Activated CD4-positive, alpha-beta T cell treated with anti-CD3 and anti-CD28 coated beads, Interleukin-2, amount 50 U/mL, for 1 hour (primary cell): ENCODE measurements at places on chromosomes 5 and 9.
A peak's percentile ranks its signal among the peaks of the same experiment; 100 is the strongest.

GRCh38 chr9:25700430-25700829, 22.2 kb upstream of the TUSC1 start:
- no peak for DNase-seq

GRCh38 chr9:107989099-107989498, 499.5 kb upstream of the KLF4 start:
- DNase-seq, result no peak

- no peak for DNase-seq
Observed at GRCh38 chr5:38381361-38381760, 123.0 kb downstream of the EGFLAM start.

GRCh38 chr5:88691230-88691582, 191.8 kb downstream of the MEF2C start:
- no peak for DNase-seq

GRCh38 chr9:124500796-124501611, 6.2 kb downstream of the NR5A1 start:
- no peak for DNase-seq

DNA sequence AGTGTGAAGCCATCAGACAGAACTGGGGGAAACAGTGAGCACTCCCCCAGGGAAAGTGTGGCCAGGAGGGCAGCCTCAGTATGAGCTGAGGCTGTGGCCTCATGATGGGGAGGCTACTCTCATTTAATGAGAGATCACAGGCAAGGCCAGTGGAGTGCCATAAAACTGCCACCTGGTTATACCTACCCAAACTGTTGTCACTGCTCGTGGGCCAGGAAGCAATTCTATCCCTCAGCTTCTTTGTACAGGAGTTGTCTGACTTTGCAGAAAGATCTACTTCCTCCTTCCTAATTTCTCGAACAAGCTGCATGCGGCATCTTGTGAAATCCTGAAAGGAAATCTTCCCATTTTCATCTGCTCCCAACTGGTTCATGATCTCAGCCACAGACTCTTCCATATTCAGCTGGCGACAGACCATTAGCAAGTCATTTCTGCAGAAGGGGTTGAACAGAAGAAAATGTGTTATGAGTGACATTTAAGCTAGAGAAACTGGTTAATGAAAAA, 50.0 kb downstream of the TSSK1B start:
- no peak for DNase-seq

GRCh38 chr9:72551306-72551705, 29.9 kb downstream of the TMC1 start:
- no peak for DNase-seq

- DNase-seq, result no peak
Observed at GRCh38 chr5:40616781-40617180, 62.9 kb upstream of the PTGER4 start.

DNA sequence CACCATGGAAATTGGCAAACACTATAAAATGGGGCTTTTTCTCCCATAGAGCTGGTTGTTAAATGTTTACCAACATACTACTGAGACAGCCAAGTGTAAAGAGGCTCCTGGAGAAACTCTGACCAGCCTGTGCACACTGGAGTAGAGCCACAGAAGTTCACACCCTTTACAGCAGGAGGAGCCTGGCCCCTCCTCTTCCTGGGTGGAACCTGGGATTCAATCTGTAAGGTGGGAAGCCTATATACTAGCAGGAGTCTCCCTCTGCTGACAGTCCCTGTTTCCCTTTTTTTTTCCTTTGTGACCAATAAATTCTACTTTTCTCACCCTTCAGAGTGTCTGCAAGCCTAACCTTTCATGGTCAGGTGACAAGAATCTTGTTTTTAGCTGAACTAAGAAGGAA, 10.4 kb upstream of the SLC30A5 start:
- no peak for DNase-seq

- no peak for DNase-seq
Observed at GRCh38 chr5:178422400-178422775, 167.8 kb downstream of the COL23A1 start.

DNA sequence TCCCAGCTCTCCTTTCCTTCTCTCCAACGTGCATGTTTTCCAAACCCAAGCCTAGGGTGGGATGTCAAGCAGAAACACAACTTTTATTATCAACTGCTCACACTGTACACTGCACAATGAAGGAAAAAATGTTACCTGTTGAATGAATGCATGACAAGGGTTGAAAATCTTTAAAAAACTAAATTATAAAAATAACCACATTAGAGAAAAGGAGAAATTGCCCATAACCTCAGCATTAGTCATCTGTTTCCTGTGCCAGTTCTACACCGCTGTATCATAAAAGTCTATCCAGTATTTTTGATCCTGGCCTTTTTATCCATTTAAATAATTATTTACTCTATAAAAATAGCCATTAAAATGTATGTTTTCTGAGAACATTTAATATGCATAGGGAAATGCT, 101.1 kb downstream of the APBA1 start:
- DNase-seq, result no peak

DNA sequence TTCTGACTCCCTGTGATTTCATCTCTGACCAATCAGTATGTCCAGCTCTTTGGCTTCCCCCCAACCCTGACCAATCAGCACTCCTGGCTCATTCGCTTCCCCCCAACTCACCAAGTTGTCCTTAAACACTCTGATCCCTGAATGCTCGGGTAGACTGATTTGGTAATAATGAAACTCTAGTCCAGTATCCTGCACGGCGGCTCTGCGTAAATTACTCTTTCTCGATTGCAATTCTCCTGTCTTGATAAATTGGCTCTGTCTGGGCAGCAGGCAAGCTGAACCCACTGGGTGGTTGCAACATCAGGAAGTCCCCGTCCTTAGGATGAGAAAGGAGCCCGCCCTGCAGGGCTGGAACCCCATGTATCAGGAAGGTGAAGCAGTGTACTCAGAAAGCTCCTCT, 10.4 kb downstream of the FCN2 start:
- DNase-seq, result no peak

GRCh38 chr5:43138512-43138893, 17.8 kb downstream of the ZNF131 start:
- DNase-seq, result no peak

DNA sequence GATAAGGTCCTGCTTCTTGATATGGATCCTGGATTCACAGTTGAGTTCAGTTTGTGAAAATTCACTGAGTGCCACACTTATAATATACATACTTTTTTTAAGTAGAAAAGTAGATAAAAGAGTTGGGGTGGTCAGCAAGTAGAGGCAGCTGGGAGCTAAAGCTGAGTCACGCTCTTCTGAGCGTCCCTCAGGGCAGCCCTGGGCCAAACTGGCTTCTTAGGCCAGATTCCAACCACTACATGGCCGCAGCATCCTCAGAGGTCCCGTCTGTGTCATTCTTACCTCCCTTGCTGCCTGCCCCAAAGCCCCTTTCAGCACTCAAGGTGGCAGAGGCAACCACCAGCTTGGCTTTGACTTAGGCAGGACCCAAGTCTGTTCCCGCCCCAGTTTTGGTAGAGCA, 123.3 kb upstream of the TBC1D2 start:
- no peak for DNase-seq

GRCh38 chr5:141373673-141374317, at the start of gene PCDHGA6:
PCDHGA6 (plus strand) TSS chr5:141373891; CDS start chr5:141374084, 193 bp downstream.
- no peak for DNase-seq

DNA sequence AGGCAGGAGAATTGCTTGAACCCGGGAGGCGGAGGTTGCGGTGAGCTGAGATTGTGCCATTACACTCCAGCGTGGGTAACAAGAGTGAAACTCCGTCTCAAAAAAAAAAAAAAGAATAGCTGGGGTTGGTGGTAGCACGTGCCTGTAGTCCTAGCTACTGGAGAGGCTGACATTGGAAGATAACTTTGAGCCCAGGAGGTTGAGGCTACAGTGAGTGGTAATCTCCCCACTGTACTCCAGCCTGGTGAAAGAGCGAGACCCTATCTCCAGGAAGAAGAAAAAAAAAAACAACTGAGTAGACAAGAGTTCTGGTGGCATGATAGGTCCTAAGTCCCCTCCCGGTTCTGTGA, 26.3 kb downstream of the GOLGA2 start:
- DNase-seq, result no peak

GRCh38 chr9:27645161-27645840, 72.0 kb upstream of the C9orf72 start:
- DNase-seq, result no peak

GRCh38 chr5:37170856-37171255, 78.3 kb downstream of the CPLANE1 start:
- no peak for DNase-seq

GRCh38 chr5:74392711-74393351, 247.7 kb downstream of the ENC1 start:
- no peak for DNase-seq

- no peak for DNase-seq
Observed at GRCh38 chr9:135901826-135902225, 5.5 kb downstream of the CAMSAP1 start.

GRCh38 chr5:62001640-62002039, 304.4 kb upstream of the KIF2A start:
- DNase-seq, result no peak

DNA sequence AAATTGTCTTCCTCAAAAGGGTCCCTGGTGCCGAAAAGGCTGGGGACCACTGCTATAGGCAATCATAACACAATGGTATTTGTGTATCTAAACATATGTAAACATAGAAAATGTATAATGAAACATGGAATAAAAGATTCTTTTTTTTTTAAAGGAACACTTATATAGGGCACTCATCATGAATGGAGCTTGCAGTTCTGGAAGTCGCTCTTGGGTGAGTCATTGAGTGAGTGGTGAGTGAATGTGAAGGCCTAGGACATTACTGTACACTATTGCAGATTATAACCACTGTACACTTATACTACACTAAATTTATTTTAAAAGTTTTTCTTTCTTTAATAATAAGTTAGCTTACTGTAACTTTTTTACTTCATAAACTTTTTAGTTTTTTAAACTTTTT, 176.4 kb downstream of the ARRDC3 start:
- DNase-seq, result no peak

- no peak for DNase-seq
Observed at GRCh38 chr5:133489632-133490031, 122.7 kb downstream of the FSTL4 start.

- DNase-seq, result no peak
Observed at GRCh38 chr5:147485814-147486213, 24.1 kb downstream of the DPYSL3 start.

- no peak for DNase-seq
Observed at GRCh38 chr9:124477648-124478285, 27.5 kb downstream of the ADGRD2 start.

DNA sequence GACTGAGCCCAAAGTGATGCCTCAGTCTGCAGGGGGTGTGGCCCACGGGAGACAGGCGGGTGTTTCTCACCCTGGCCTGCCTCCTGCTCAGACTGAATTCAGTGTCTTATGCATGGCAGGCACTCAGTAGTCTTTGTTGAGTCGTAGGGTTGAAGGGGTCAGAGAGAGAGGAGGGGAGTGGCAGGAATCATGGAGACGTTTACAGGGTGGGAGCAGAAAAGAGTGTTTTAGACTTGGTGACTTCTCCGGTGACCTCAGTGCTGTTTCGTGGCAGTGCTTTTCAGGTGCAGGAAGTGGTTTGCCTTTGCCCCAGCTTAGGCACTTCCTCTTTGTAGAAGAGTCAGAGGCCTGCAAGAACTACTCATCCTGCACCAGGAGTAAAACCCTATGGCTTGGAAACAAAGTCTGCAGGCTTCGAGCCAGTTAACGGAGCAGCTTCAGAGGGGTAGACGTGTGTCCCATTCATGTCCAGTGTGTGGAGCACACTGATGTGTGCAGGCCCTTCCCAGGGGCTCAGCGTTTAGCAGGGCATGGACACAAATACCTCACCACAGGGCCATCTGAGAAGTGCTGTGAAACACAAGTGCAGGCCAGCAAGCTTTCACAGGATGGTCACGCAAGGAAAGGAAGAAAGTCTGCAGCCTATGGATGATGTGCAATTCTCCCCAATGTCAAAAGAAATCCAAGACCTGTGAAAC, 24.5 kb upstream of the SEMA4D start:
- DNase-seq, result peak; percentile 65

DNA sequence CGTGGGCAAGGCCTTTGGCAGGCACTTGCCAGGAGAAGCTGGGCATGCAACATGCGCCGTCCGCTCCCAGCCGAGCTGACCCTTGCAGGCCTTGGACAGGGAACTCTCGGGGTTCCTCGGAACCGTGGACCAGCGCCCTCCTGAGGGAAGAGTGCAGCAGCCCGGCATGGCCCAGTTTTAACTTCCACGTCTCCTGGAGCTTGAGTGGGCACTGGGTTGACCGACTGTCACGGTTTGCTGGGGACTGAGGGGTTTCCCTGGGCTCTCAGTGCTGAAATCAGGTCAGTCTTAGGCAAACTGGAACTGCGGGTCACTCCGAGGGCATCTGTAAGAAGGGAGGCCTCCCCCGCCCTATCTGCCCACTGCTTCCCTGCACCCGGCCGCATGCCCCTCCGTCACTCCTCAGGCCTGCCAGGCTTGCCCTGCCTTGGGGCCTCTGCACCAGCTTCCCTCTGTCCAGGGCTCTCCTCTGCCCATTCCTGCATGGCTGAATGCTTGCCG, 87.0 kb upstream of the PHYKPL start:
- no peak for DNase-seq

- no peak for DNase-seq
Observed at GRCh38 chr5:148972974-148973374, 89.9 kb downstream of the SH3TC2 start.

DNA sequence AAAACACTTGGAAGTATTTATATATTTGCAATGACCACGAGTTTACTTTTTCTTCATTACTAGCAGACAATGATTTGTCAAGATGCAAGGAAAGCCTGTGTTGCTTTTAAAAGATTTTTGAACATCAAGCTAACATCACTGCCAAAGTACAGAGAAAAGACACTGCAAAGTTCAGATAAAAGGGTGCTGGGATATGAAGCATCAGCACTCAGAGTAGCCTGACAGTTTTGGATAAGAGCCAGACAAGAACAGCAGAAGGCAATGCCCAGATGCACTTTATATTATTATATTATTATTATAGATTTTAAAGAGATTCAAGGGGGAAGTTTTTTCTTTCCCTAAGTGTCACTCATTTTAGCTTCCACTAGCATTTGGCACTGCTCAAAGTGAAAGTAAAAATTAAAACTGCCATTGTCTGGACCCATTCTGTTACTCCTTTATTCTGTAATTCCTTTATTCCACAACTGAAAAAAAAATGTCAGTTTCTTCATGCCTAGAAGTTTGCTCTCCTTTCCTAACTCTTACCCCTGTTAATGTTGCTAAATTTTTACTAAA, 240.6 kb downstream of the EFNA5 start:
- DNase-seq, result no peak

- no peak for DNase-seq
Observed at GRCh38 chr5:171388816-171389168, 1.1 kb downstream of the NPM1 start.

GRCh38 chr9:114006931-114007691, 71.0 kb downstream of the AMBP start:
- DNase-seq, result no peak
